Thymus (tissue), 14 donors: ENCODE measurements at places on chromosomes 2 and 18. TPM values are rescaled to one million over a fixed set of nuclear protein-coding genes. Genes with fewer than 3 reads are reported as not detected.

- no peak for DNase-seq
Measured at GRCh38 chr2:81436256-81436655, 1131.7 kb upstream of the LRRTM1 start.

DNA sequence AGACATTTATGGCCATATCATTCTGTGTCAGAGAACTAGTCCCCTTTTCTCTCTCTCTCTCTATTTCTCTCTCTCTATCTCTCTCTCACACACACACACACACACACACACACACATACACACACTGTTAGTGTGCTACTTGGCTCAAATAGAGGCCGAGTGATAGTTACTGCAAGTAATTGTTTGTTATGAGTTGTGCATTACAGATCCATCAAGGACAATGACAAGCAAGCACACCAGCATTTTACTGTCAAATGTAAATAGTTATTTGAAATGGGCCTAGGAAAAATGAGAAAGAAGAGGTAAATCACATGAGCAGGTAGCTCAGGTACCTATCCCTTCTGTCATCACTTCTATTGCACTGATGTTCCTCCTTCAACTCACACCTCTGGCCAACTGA lies 122.4 kb upstream of the CDH7 start:
- no peak for DNase-seq

- DNase-seq: no peak
Measured at GRCh38 chr2:176284461-176285049, 15.3 kb downstream of the MTX2 start.

DNA sequence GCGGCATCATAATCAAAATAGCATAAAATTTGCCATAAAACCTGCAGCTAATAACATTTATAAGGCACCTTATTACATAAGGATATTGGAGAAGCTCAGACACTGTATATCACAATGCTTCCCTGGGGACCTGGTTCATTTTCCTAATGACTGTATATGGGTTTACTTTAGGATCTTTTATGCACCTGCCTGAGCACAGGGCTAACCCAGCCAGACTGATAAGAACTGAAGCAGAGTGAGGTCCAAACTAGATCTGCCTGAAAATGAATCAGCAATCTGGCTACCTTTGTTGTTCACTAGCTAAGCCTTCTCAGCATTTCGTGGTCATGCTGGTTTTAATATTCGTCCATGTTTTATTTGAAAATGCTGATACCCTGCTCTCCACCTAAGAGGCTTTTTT lies 1922.3 kb upstream of the CELF4 start:
- DNase-seq: no peak

DNA sequence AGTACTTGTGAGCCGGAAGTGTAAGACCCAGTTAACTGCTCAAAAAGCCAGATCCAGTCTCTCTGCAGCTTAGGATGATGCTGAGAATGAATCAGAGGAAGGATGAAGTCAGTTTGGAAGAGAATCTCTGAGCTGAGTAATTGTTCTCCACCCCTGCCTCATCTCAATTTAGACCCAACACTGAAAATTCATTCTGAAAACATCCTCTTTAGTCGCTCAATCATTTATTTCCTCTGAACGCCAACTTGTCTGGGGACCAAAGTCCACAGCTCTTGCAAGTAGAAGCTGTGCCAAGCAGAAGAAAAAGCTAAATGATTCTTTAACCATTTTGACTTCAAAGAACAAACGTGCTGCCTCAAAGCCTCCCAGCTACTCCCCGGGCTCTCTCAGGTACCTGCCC lies 177.1 kb upstream of the KLHL29 start:
- no peak for DNase-seq

DNA sequence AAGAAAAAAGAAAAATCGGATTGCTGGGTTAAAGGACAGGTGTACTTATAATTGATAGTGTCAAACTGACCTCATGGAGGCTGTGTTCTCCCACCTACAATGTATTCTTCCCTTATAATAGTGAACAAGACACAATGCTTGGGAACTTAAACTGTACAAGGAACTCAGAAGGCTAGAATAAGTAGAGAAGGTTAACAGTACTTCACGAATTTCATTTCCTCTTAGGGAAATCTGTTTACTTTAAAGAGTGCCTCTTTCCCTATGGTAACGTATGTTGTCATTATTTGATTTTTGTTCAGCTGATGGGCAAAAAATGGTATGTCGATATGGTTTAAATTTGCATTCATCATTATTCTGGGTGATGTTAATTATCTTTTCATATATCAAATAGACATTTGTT lies 9.2 kb upstream of the HK2 start:
- DNase-seq: no peak

GRCh38 chr18:54883816-54884604 lies 55.7 kb downstream of the RAB27B start:
- no peak for DNase-seq

DNA sequence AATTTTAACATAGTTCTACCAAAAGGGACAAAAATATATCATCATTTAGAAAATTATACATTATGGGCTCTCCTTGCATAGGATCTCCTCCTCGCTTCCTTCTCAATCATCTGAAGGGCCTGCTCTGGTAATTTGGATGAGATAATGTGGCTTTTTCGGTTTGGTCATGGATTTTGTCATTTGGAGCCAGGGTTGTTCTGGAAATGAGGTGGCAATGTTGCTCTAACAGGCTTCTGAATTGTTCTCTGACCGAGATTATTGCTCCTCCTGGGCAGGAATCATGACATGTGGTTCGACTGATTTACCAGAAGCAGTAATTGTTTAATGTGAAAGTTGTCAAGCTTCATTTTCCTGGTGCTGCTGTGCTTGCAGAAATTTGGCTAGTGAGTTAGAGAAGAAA lies 194.7 kb upstream of the ERBB4 start:
- no peak for DNase-seq

DNA sequence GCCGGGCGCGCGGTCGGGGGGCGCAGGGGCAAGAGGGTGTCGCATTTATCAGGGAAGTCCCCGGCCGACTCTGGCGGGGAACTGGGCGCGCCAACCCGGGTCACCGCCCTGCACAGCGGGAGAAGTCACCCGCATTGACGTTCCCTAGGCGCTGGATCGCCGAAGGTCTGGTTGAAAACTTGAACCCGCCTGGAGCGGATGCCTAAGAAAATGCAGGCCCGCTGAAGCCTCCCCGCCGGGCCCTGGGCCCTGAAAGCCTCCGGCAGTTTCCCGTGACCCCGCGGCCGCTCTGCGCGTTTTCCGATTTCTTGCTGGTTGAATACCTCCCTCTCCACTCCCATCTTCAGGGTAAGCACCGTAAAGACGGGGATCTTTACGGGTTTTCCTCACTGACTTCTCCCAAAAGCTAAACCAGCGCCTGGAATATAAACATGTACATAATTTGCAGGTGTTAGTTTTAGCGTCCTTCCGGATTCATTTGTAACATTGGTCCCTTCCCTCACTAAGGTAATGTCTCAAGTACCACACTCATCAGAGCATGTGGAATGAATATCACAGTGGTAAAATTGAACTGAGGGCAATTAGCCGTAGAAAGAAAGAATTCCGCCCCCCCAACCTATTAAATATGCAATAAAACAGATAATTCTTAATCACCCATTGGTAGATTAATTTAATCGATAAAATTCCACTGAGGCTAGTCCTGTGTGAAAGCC lies 675 bp upstream of the SPIRE1 start:
- DNase-seq: no peak

GRCh38 chr2:116719836-116720235 lies 1094.7 kb upstream of the DDX18 start:
- DNase-seq: no peak

DNA sequence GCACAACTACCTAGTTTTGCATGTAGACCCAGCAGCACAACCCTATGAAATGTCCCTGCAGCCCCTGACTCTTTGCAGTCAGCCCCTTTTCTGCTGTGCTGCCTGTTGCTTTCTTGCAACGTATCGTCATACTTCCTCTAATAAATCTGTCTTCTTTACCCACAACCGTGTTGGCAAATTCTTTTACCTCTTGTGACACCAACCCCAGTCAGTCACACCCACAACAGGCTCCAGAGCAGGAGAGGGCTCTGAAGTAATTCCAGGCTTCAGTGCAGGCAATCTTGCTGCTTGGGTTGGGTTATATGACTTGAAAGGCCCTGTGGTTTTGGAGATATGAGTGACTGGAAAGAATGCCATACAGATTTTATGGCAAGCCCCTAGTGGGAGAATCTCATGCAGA lies 79.1 kb upstream of the KCNH7 start:
- no peak for DNase-seq

- no peak for DNase-seq
Measured at GRCh38 chr2:142724713-142725349, 152.6 kb upstream of the KYNU start.

DNA sequence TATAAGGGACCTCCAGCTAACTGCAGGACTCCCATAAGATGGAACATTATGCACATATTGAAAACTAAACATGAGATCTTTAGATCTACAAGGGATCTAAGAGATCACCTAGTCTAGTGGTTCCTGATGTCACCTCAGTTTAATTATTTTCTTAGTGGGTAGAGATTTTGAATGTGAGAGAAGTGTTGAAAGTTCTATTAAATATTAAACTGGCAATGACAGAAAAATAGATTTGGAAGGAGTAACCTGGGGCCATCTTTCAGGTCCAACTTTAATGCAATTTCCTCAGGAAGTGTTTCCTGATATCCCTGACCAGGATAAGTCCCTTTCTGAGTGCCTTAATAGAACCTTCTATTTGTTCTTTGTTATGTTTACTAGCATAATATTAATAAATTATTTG lies 29.1 kb upstream of the CPS1 start:
- no peak for DNase-seq

The FAM110C gene
- 0.05 TPM for total RNA-seq

The UGT1A9 gene
- total RNA-seq: 0.09 TPM

The UGT1A5 gene
- 0.09 TPM for total RNA-seq

The C1QL2 gene
- total RNA-seq: 0.05 TPM

The ITGA4 gene
- total RNA-seq: 187 TPM

The MYOM1 gene
- total RNA-seq: 1.1 TPM

The SLC9A4 gene
- total RNA-seq: 0.05 TPM

The CYRIA gene
- total RNA-seq: 4.0 TPM

The HOXD8 gene
- 1.5 TPM for total RNA-seq

The NT5DC4 gene
- total RNA-seq: 0.85 TPM

The IL1F10 gene
- not detected for total RNA-seq

The BOLL gene
- total RNA-seq: 0.05 TPM

The TUBA3E gene
- total RNA-seq: 0.05 TPM

The HJURP gene
- 29.7 TPM for total RNA-seq
